Endothelial cell (in vitro differentiated cells): ENCODE measurements at places on chromosomes 4 and X. TPM values are rescaled to one million over a fixed set of nuclear protein-coding genes. Genes with fewer than 3 reads are reported as not detected.
A peak's percentile ranks its signal among the peaks of the same experiment; 100 is the strongest.

GRCh38 chr4:3659131-3659530, 107.1 kb upstream of the ADRA2C start:
- DNase-seq: no peak

DNA sequence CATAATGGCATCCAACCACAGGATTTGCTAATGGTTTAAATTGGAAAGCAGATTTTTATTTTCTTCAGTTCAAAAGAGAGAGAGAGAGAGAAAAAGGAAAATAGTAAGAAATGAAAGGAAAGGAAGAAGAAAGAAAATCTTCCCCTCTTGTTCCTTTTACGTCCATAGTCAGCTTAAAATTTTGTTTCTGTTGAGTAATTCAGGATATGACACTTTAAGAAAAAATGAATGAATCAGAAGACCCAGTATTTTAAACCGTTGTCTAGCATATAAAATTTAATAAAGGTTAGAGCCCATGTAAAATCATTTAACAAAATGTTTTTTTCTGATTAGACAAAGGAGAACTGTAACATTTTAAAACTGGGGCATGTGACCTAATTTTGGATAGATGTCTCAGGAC, 391.8 kb upstream of the EPHA5 start:
- DNase-seq: no peak

DNA sequence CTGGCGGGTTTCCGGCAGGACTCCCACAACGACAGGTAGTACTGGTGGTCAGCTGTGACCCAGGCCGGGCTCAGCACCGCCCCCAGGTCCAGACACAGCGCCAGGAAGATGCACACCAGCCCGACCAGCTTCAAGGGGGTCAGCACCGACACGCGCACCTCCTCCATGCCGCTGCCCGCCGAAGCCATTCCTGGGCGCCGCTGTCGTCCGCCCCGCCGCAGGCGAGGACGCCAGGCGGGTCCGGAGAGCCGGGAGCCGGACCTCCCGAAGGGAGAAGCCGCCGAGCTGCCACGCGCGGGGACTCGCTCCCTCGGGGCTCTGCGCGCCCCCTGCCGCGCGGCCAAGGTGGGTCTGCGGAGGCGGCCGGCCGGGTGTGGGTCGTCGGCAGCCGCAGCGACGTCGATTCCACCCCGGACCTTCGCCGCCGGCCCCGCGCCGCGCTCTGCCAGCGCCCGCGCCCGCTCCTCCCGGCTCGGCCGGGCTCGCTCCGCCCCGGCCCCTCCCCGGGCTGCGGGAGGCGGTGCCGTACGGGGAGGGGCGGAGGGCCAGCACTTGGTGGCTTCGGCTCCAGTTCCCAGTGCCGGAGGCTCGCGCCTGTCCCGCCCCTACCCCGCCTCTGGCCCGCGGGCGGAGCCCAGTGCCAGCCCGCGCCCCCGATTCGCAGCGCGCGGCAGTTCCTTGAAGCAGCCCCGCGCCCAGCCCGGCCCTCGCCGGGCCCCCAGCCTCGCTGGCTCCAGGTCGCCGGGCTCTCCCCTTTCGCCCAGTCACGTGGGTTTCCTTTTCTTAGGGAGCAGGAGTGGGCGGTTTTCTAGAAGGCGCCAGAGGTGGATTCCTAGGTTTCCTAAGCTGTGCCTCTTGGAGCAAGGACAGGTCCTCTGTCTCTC, at the start of gene TMEM47:
TMEM47 (minus strand) TSS at position 444 of the 884 bp plus-strand sequence; CDS start at position 188, 256 bp downstream.
- DNase-seq: peak; percentile 67

DNA sequence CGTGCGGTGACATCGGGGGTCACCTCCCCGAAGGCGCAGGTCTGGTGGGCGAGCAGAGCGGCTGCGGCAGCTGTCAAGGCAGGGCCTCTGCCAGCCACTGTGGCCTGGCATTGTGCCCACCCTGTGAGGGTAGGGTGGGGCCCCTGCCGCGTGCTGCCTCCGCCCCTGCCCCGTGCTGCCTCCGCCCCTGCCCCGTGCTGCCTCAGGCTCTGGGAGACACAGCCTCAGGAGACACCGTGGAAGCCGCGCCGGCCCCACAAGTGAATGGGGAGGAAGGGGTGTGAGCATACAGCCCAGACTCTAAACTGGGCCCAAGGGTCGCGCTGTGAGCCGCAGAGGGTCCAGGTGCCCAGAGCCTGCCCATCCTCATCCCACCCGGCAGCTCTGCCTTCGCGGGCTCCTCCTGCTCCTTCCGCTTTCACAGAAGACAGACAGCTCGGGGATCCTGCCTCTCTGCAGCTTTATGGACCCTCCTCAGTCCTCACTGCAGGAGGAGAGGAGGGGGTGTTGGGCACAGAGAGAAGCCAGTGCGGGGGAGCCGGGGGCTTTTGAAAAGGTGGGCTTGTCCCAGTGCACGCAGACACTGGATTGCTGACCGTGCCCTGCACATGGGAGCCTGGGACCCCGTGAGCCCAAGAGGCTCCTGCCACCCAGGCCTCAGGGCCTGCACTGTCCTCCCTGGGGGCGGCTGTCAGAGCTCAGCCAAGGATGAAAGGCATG, 27.4 kb downstream of the PCGF3 start:
- DNase-seq: no peak

L1CAM gene
- total RNA-seq: 0.31 TPM
